ENCODE measurements at places on chromosomes 3 and 15.

DNA sequence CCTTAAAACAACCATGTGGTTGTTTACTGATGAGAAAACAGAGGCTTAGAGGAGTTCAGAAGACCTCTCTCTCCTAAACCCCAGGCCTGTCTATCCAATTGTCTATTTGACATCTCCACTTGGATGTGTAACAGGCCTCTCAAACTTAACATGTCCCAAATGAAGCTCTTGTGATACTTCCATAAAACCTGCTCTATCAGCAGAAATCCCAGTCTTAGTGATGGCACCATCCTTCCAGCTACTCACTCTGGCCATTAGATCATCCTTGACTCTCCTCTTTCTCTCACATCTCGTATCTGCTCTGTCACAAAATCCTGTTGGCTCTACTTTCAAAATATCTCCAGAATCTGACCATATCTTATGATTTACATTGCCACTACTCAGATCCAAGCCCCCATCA, 28.8 kb downstream of the EHHADH start:
- DNase-seq = no peak

DNA sequence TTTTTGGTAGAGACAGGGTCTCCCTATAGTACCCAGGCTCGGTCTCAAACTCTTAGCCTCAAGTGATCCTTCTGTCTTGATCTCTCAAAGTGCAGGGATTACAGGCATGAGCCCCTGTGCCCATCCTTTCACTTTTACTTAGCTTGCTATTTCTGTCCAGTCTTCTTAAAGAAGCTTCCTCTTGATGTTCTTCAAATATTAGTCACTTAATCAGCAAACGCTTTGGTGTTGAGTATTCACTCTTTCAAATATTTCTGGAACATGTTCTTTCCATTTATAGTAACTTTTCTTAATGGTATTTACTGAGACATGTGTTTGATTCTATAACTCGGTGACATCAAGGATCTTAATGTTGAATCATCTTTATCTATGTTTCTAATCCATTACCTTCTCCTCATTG, 122.1 kb downstream of the CNTN6 start:
- no peak for DNase-seq

DNA sequence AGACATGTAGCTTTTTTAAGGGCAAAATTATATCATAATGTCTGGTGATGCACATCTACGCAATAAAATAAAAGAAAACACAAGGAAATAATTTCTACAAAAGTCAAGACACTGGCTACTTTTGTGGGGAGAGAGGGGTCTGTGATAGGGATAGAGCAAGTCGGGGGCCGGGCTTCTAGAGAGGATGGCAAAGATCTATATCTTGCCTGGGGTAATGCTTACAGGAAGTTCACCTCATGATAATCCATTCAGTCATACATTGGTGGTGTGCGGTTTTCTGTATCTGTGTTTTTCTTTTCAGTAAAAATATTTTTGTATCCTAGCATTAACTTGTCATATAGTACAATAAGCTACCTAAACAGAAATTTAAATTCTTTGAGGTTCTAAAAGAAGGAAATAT, 178.8 kb downstream of the ARRDC4 start:
- no peak for DNase-seq

DNA sequence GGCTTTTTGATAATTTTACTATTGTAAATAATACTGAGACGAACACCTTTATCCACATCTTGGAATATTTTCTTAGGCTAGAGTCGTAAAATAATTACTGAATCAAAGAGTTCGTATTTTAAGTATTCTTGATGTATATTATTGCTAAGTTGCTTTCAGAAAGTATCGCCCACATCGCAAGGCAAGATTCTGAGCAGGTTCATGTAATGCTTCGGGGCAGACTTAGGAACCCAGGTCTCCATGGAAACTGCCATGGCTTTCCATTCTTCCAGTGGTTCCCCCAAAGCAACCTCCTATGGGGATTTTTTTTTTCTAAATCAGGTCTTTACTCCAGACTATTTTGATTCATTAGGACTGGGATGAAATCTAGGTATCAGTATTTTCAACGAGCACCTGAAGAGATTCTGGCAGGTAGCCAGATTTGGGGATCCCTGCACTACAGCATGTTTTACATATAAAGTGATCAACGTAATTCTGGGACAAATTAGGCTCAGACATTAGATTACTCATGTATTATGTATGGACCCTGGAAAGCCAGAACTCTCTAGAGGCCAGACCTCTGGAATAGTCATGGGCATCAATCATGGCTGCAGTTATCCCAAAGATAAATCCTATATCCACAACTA, 86.5 kb downstream of the B3GNT5 start:
- DNase-seq = no peak

DNA sequence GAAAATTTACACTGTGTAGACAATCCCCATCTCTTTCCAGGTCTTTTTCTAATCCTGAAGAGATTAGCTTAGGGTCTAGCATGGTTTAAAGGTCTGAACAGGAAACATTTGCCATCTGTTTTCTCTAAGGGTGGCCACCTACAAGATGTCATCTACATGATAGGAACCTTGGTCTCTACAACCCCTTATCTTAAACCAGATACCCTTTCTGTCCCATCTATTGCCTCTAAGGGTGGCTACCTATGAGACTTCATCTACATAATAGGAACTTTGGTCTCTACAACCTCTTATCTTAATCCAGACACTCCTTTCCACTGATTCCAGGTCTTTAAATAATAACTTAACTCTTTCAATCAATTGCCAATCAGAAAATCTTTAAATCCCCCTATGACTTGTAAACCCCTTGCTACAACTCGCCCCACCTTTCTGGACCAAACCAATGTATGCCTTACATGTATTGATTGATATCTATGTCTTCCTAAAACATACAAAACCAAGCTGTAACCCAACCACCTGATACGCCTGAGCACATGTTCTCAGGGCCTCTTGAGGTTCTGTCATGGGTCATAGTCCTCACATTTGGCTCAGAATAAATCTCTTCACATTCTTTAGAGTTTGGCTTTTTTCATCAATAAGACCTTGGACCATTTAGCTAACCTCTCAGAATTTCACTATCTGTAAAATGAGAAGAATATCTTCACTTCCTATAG, 605.0 kb downstream of the TUSC7 start:
- no peak for DNase-seq

DNA sequence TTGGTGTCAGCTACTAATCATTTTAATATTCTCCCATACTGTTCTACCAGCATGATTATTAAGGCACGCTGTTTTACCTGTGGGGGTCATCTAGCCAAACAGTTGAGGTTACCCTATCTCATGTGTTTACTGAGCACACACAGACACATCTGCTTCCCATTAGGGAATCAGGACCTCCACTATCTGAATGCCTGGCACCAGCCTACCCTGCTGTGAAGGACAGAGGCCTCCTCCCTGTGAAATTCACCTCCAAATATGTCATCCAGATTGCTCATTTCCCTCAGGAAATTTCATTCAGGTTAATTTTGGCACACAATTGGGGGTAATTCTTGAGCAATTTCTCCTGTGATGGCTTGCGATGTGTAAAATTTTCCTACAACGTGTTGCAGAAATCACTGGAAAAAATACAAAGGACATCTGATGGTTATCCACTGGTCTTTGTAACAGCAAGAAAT, 155.6 kb upstream of the NR2E3 start:
- DNase-seq = no peak

DNA sequence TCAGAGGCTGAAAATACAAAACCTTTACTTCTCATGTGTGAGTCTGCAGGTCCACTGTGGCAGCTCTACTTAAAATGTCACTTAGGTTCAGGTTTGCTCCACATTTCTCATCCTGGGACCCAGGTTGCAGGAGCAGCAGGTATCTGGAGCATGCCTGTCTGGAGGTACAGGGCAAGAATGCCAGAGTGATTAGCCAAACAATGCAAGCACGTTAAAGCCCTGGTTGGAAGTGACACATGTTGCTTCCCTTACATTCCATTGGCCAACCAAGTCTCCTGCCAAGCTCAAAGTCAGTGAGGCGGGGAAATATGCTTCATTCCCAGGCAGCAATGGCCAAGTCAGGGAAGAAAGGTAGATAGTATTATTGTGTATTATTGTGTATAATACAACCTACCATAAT, 76.8 kb upstream of the ARL6 start:
- no peak for DNase-seq

- DNase-seq = no peak
Observed at GRCh38 chr15:73936588-73937290, 10.5 kb downstream of the LOXL1 start.

- no peak for DNase-seq
Observed at GRCh38 chr15:50229336-50229735, 36.2 kb downstream of the HDC start.

- DNase-seq = no peak
Observed at GRCh38 chr3:135348690-135349089, 553.6 kb downstream of the EPHB1 start.

DNA sequence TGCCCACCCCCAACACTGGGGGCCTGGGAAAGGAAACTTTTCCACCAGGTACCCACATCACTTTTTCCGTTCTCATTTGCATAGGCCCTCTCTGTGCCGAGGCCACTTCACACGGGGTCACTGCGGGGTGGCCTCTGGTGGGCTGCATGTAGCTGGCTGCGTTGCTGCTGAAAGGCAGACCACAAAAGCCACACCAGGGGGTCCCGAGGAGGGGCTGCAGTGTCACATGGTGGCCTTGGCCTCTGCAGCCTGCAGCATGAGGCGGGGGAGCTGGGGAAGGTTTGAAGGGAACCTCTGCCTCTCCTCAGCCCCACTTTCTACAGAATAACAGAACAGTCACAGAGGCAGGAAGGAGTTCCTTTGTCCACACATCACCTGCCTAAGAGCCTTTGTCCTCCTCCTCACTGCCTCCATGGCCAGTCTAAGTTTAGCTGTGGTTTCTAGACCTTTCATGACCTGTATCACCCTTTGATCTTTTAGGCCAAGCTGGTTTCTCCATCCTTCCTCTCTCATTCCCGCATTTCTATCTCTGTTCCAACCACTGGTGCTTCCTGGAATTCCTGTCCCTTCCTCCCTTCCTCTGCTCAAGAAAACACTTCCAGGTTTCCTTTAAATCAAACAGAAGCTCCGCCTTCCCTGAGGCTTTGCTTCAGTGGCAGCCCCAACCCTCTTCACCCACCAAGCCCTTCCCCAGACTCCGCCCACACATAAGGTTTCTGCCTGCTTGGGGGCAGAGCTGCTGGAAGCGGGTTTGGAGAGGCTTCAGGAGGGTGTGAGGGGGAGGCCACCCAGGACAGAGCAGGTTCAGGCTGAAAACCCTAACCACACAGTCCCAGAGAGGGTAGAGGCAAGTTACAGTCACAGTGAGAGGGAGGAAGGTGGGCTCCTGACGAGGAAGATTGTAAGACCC, 150.7 kb upstream of the TLE3 start:
- no peak for DNase-seq

DNA sequence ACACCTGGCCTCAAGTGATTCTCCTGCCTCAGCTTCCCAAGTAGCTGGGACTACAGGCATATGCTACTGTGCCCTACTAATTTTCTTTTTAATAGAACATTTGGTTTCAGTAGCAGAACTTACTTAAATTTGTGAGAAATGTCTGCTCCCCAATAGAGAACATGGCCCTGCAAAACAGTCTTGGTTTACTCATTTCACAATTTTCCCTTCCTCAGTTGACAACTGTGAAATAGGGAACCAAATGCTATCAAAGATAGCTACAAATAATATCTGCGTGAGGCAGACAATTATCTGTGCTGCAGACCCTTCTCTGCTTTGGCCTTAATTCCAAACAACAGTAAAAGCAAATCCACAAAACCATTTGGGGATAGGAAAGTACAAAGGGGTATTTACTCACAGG, 22.6 kb downstream of the METTL6 start:
- DNase-seq = no peak

- DNase-seq = no peak
Observed at GRCh38 chr3:72997421-72997961, 880 bp downstream of the PPP4R2 start.

All from glutamatergic neuron (in vitro differentiated cells).